ENCODE measurements at places on chromosomes 5 and 9.
A peak's percentile ranks its signal among the peaks of the same experiment; 100 is the strongest.

DNA sequence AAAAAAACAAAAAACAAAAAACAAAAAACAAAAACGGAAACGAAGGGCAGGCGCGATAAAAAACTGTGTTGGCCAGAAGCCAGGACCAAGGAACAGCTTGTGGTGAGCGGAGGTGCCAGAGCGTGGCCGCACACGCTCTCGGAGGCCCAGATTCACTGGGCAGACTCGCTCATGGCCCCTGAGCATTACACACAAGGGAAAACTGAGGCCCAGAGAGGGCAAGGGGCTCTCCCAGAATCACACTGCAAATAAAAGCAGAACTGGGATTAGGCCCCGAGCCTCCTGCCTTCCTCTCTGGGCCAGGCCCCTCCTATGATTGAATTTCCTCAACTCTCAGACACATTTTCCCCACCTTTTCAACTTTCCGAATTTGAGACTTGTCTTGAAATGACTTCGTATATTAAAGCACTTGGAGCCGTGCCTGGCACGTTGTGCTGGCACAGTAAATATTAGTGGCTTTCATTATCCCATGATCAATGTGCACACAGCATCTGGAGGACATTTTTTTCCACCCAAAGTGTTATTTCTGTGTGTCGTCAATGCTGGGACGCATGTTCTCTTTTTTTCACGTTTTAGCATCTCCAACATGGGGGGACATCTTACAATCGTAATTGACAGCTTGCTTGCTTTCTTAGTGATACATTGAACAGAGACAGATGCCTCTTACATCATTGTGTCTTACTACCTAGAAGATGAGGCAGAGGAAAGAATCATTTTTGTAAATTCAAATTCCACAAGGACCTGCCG is 7.4 kb downstream of the FIBCD1 start:
- no peak for DNase-seq

DNA sequence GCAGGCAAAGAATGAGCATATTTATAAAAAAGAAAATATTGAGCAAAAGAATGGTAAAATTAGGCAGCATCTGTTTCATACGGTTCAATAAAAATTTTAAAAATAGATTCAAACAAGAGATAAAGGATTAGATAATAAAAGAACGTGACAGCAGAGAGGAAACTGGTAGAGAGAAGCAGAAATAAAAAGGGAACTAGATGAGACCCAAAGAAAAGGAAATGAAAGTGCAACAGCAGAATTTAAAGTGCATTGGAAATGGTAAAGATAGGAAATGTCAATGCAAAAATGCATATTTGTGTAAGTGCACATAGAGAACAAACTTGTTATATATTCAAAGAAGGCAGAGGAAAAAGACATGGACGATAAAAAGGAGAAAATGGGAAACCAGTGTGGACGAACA is 70.2 kb downstream of the SUSD1 start:
- no peak for DNase-seq

- DNase-seq, result no peak
Observed at GRCh38 chr5:144788046-144788445, 617.4 kb downstream of the KCTD16 start.

DNA sequence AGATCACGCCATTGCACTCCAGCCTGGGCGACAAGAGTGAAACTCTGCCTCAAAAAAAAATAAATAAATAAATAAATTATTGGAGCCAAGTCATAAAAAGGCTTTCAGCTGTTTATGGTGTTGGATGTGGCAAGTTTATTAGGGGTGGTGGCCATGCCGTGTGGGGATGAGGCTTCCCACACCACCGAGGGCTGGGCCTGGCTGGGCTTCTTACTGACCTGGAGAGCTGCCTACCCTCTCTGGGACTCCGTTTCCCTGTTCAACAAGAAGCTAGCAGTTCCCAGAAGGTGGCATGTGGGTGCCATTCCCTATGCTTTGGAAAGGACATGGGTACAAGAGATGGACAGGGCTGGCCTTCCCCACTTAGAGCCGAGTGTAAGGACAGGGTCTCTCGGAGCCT is 22.6 kb downstream of the GPRIN1 start:
- DNase-seq, result no peak

DNA sequence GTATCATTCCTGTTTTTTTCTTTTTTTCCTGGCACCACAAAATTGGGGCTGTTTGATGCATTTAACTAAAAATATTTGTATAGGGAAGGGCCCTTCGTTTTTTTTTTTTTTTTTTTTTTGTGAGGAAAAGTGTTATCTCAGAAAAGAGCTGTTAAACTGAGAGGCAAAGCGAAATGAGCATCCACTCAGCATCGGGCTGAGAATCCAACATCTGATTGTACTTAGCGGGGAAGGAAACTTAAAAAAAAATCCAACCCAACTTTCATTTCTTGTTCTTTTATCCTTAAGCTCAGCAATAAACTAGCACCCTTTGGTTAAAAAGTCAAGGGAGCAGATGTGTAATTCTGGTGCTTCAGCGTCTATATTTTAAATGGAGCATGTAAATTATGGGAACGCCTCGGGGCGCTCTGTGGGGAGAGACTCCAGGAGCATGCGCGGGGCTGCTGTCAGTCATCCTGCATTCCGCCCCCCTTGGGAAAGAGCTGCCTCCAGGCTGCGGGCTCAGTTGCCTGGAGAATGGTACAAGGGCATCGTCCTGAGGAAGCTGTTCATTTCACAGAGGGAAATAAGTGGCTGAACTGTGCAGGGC is 33.3 kb downstream of the DMRT2 start:
- peak; percentile 78 for DNase-seq

DNA sequence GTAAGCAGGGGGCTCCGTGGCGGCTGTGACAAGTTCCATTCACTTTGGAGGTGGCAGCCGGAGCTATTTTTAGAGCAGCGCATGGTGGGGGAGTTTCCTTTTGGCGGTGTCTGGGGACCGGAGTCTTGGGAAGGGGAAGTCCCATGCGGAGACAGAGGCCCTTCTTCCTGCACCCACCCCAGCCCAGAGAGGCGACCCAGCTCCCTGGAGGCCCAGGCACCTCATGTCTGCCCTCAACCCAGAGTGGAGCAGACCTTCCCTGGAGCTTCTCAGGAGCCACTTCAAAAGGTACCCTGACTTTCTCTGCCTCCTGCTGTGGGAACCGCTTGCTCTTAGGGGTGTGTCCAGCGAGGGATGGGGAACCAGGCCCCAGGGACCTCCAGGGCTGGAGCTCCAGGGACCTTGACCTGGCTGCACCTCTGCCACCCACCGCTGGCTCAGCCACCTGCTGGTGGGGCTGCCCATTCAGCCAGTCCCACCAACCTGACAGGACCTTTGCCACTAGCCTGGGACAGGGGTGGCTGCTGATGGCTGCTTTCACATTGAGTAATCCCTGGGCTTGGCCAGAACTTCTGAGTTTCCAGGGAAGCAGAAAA is 34.1 kb downstream of the NEK6 start:
- no peak for DNase-seq

- DNase-seq, result no peak
Observed at GRCh38 chr9:77910194-77910621, 121.4 kb downstream of the GNAQ start.

- DNase-seq, result no peak
Observed at GRCh38 chr9:8760000-8760767, 960.6 kb upstream of the DMAC1 start.

DNA sequence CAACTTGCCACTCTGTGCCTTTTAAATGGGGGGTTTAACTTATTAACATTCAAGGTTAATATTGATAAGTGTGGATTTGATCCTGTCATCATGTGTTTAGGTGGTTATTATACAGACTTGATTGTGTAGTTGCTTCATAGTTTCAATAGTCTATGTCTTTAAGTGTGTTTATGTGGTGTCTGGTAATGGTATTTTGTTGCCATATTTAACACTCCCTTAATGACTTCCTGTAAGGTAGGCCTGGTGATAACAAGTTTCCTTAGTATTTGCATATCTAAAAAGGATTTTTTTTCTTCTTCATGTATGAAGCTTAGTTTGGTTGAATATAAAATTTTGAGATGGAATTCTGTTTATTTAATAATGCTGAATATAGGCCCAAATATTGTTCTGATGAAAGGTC is 506.0 kb upstream of the ZNF462 start:
- no peak for DNase-seq

DNA sequence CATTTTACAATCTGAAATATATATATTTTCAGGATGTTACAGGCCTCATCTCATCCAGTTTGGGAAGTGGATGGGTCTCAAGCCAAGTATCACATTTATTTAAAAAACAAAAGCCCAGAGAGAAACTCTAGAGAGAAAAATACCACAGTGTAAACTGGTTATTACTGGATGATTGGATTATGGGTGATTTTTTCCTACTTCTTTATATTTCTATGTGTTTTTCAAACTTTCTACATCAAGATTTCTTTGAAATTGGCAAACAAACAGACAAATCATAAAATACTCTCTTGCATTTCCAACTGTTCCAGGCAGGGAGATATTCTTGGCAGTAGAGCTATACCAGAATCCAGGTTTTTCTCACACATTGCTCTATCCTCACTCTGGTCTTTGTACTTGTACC is 116.0 kb upstream of the SMIM23 start:
- no peak for DNase-seq

- DNase-seq, result no peak
Observed at GRCh38 chr5:10441992-10442435, 335 bp downstream of the ROPN1L start.

DNA sequence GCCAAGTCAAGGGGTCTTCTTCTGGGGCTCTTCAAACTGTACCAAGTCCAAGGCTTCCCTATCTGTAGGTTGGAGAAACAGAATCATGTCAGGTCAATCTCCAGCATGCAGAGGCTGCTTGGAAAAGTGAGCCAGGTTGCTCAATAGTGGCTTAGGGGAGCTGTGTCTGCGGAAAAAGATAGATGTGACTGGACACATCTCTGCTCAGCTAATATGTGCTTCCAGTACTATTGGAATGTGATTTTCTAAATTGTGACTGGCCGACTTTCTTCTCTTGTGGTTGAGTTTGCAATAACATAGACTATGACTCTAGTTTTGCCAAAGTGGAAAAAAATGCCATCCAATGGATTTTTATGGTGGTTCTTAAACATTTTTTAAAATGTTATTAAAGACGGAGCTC is 136.7 kb downstream of the BOD1 start:
- no peak for DNase-seq

DNA sequence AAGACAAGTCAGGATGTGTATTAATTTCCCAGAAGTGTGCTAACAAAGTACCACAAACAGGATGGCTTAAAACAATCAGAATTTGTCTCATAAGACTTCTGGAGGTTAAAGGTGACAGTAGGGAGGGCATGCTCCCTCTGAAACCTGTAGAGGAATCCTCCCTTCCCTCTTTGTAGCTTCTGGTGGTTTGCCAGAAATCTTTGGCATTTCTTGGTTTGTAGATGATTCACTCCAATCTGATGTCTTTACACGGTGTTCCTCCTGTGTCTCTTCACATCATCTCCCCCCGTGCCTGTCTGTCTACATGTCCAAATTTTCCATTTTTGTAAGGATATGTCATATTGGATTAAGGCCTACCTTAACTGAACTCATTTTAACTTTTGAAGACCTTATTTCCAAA is 471.5 kb downstream of the ZNF608 start:
- no peak for DNase-seq

- DNase-seq, result no peak
Observed at GRCh38 chr9:6029604-6030274, 14.3 kb upstream of the RANBP6 start.

DNA sequence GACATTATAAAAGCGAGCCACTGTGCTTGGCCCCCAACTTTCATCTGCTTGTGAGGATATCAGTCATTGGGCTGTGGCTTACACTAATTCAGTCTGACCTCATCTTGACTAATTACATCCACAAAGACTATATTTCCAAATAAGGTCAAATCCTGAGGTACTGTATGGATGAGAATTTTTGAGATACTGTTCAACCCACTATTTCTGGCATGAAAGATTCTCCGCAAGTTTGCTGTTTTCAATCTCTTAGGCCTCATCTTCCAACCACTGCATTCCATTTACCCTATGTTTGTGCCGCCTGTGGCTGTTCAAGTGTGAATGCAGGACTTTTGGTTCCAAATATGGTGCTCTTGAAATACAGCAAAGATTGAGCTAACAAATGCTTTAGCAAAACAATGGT is 400.9 kb upstream of the SGCD start:
- no peak for DNase-seq

- DNase-seq, result no peak
Observed at GRCh38 chr5:180472269-180472668, 21.9 kb upstream of the CNOT6 start.

GRCh38 chr5:158270996-158271554 is 412.1 kb upstream of the CLINT1 start:
- no peak for DNase-seq

GRCh38 chr5:45274241-45274640 is 421.9 kb downstream of the HCN1 start:
- DNase-seq, result no peak
